ENCODE measurements at places on chromosomes 2 and 18. TPM values are rescaled to one million over a fixed set of nuclear protein-coding genes. Genes with fewer than 3 reads are reported as not detected.

The RESP18 gene
- total RNA-seq, result not detected

The IL1RN gene
- 1.1 TPM for total RNA-seq

The TSPYL6 gene
- 0.25 TPM for total RNA-seq

The ITGA6 gene
- total RNA-seq, result 4.0 TPM

The DUSP19 gene
- 4.8 TPM for total RNA-seq

DNA sequence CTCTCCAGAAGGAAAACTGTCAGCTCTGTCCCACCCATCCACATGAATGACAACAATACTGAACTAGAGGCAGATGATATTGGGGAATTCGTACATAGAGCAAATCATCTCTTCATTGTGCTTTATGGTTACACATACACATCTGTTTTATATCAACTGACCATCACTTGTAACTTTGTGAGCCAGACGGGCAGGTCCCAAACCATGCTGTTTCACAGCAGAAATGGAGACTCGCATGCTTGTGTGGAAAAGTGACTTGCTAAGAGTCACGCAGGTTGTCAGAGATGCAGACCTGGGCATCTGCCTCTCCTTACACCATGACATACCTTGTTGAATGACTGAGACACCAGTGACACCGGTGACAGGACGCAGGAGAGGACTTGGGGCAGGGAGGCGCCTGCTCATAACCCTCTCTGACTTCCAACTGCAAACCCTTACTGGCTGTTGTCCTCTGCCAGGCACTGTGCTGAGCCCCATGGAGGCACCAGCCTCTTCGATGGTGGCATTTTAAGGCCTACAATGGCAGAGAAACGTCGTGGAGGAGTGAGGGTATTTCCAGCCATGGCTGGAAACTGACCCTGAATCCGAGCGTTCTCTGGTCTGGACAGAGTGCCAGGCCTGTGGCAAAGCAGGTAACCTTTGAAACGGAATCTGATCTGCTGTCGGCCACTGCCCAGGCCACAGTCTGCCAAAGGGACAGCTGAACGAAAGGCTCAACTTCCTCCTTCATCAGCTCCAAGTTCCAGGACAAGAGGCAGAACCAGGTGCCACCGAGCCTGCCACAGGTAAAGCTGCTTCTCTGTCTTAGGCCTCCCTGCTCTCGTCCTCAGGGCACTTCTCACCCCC lies 26.9 kb upstream of the ROCK2 start:
- no peak for DNase-seq

DNA sequence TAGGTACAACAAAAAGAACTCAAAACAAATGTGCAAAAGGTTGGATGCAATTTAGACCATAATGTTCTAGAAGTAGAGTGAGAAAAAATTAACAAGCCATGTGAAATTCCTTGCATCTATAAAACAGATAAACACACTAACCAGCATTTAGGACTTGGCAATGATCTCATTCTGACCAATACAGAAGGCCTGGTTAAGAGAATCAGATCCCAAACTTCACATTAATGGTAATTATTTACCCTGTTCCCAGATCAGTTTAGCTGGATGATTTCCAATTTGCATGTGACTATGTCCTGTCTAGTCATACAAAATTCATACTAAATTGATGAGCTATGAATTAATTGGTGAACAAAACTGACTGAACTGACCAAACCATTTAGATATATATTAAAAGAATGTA lies 98.4 kb upstream of the FIGN start:
- no peak for DNase-seq

Measured in fibroblast of the aortic adventitia (primary cell).